ENCODE measurements at places on chromosomes 16 and 17.
A peak's percentile ranks its signal among the peaks of the same experiment; 100 is the strongest.

DNA sequence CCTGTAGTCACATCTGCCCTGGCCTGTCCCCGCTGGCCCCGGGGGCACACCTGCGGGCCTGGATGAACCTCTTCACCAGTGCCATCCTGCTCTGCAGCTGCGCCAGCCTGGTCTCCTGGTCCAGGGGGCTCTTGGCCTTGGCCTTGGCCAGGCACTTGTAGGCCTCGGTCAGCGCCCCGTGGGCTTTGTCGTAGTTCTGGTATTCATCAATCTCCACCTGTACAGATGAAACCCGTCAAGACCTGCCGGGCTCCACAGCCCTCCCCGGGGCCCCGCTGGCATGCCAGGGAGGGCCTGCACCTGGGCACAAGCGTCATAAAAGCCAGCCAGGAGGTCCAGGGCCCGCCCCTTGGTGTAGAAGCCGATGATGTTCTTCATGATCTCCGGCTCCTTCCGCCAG lies 13.6 kb upstream of the TMEM204 start:
- DNase-seq = no peak

GRCh38 chr17:35918665-35919064 lies 11.9 kb downstream of the RDM1 start:
- DNase-seq = no peak

GRCh38 chr17:67126983-67127382 lies 82.6 kb downstream of the CACNG1 start:
- DNase-seq = no peak

DNA sequence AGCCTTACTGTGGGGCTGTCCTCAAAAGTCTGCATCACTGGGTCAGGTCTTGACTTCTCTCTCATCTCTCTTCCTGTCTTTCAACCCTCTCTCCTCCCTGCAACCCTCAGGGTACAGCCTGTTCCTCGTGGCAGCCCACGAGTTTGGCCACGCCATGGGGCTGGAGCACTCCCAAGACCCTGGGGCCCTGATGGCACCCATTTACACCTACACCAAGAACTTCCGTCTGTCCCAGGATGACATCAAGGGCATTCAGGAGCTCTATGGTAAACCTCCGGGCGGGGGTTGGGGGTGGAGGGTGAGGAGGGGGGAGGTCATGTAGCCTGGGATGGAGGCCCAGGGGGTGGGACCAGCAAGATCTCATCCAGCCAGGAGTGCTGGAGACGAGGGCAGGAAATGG lies 12.7 kb downstream of the MMP2 start:
- DNase-seq = no peak

GRCh38 chr17:10018461-10018891 lies 113.4 kb upstream of the RCVRN start:
- peak; percentile 71 for DNase-seq

- no peak for DNase-seq
Observed at GRCh38 chr16:67933805-67934204, 2.1 kb upstream of the CTRL start.

GRCh38 chr17:75272848-75273184 lies 1.8 kb upstream of the MIF4GD start:
- no peak for DNase-seq

DNA sequence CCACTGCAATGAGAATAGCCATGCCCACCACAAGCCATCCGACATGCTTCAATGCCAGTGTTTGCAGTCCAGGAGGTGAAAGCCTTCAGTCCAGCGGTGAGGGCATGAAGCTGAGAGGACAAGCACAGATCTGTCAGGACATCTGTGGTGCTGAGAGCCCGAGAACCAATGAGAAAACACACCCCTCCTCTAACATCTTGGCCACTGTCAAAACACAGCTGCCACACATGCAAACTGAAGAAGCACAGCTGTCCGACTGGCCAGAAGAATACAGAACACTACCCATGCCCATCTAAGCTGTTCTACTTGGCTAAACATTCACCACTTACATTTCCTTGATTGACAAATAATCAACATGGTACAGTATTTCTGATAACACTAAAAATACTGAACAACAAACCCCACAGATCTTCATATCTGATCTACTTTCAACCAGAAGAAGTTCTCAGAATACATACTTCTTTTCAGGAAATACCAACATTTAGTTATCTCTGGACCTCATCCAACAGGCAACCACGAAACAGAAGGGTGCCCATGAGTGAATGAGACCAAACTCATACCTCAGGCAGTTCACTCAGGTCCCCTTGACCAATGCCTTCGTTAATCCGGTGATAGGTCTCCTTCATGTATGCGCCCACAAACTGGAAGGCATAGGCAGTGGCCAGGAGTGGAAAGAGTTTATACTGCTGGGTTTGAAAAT lies 10.2 kb upstream of the FBF1 start:
- DNase-seq = no peak

- no peak for DNase-seq
Observed at GRCh38 chr17:51279183-51279582, 18.8 kb downstream of the UTP18 start.

All from CD4-positive, alpha-beta T cell treated with Interleukin-15 for 1 hour (primary cell).